ENCODE measurements at places on chromosomes 5 and 9.
A peak's percentile ranks its signal among the peaks of the same experiment; 100 is the strongest.

GRCh38 chr5:10610058-10610457 lies 46.2 kb downstream of the ANKRD33B start:
- no peak for DNase-seq

- DNase-seq = no peak
These were observed 18.6 kb upstream of the AGXT2 start for GRCh38 chr5:35066260-35066795.

GRCh38 chr5:150272531-150272930 lies 17.0 kb downstream of the CAMK2A start:
- no peak for DNase-seq

GRCh38 chr5:137635521-137635921 lies 100.4 kb downstream of the KLHL3 start:
- no peak for DNase-seq

- no peak for DNase-seq
These were observed 39.6 kb upstream of the CEP78 start for GRCh38 chr9:78196258-78196657.

GRCh38 chr9:4686584-4686983 lies 7.2 kb downstream of the CDC37L1 start:
- DNase-seq = no peak

DNA sequence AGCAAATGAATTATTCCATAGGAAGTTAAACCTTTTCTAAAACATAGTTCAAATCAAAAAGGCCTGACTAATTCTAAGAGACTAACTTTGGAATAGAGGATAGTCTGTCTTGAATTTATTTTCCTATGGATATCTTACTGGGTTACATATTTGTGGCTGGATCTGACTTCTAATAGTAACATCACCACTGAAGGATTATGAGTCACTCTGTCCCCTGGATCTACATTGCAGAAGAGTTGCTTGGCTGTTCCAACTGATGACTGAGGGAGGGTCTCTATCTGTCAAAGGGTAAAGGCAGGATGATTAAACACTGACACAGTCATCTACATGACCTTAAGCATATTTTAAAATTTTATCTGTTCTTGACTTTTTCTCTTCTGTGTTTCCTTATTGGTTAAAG lies 119.6 kb upstream of the FST start:
- no peak for DNase-seq

DNA sequence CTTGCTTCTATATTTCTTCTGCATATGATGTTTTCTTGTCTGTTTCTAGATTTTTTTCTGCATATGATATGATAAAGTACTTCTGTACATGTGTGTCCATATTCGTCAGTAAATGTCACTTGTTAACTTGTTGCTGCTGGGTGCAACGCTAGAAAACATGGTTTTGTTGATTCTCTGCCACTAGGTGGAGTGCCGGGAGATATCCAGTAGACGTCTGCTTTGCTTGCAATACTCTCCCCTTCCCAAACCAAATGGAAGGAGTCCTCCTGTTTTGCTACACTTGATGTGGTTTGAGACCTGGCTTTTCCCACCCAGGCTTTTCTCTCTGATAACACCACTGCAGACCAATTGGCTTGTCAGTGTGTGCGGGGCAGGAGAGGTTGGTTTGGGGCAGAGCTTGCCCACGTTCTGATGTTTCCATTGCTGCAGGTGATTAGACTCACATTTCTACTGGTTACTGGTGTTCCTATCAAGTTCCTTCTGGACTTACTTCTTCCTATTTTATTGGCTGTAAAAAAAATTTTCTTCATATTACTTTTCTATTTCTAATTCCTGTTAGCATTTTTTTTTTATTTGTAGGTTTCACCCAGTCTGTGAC lies 900.0 kb upstream of the CDH10 start:
- no peak for DNase-seq

- no peak for DNase-seq
These were observed 72.4 kb downstream of the HABP4 start for GRCh38 chr9:96522366-96522765.

DNA sequence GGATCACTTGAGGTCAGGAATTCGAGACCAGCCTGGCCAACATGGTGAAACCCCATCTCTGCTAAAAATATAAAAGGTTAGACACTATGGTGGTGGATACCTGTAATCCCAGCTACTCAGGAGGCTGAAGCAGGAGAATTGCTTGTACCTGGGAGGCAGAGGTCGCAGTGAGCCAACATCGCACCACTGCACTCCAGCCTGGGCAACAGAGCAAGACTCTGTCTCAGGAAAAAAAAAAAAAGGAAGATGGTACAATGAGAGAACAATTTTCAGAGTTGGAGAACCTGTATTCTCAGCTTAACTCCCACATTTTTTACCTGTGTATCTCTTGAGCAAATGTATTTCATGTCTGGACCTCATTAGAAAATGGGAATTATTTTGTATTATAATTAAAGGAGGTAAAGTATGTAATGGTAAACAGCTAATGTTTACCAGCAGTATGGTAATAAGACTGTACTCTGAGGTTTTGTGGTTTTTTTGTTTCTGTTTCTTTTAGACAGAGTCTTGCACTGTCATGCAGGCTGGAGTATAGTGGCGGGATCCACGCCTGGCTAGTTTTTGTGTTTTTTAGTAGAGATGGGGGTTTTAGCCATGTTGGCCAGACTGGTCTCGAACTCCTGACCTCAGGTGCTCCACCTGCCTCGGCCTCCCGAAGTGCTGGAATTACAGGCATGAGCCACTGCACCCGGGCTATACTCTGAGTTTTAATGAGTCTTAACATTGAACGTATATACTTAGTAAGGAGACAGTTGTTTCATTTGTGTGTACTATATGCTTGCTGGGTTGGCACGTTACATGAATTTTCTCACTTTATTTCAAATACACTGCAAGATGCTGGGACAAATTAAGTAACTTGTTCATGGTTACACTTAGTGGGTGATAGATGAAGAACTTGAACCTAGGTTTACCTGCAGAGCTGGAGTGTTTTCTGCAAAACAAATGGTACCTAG lies 16.2 kb downstream of the UHRF2 start:
- DNase-seq = no peak

- peak; percentile 67 for DNase-seq
These were observed at the start of gene CCDC152 for GRCh38 chr5:42756606-42757601. CCDC152 (plus strand) TSS chr5:42756818; CDS start chr5:42759122, 2,304 bp downstream.

- no peak for DNase-seq
These were observed 45.6 kb upstream of the SPTLC1 start for GRCh38 chr9:92160786-92161185.

- no peak for DNase-seq
These were observed 2.7 kb downstream of the RNF20 start for GRCh38 chr9:101536351-101536750.

GRCh38 chr9:136107953-136108647 lies 10.6 kb downstream of the TMEM250 start:
- no peak for DNase-seq

- no peak for DNase-seq
These were observed 89.1 kb downstream of the NRG2 start for GRCh38 chr5:139954022-139954421.

DNA sequence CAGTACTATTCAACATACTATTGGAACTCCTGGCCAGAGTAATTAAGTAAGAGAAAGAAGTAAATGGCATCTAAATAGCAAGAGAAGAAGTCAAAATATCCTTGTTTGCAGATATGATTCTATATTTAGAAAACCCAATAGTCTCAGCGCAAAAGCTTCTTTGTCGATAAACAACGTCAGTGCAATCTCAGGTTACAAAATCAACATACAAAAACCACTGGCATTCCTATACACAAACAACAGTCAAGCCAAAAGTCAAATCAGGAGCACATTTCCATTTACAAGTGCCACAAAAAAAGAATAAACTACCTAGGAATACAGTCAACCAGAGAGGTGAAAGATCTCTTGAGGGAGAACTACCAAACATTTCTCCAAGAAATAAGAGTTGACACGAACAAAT lies 1901.9 kb upstream of the ACO1 start:
- no peak for DNase-seq

- DNase-seq = no peak
These were observed 175.7 kb downstream of the ARHGAP26 start for GRCh38 chr5:142945845-142946244.

DNA sequence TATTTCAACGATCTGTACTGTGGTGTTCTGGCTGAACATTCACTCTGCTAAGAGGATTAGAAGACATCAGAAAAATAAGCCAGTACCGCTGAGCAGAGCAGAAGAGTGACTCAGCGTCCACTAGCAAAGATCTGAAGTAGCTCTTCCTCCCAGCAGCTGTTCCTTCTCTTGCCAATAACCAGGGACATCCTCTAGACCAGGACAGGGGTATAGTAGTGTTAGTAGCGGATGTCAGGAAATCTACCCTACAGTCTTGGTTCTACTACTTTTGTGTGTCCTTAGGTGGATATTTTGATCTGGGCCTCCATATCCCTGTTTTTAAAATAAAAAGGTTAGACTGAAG lies 103.6 kb downstream of the TSSK1B start:
- no peak for DNase-seq

DNA sequence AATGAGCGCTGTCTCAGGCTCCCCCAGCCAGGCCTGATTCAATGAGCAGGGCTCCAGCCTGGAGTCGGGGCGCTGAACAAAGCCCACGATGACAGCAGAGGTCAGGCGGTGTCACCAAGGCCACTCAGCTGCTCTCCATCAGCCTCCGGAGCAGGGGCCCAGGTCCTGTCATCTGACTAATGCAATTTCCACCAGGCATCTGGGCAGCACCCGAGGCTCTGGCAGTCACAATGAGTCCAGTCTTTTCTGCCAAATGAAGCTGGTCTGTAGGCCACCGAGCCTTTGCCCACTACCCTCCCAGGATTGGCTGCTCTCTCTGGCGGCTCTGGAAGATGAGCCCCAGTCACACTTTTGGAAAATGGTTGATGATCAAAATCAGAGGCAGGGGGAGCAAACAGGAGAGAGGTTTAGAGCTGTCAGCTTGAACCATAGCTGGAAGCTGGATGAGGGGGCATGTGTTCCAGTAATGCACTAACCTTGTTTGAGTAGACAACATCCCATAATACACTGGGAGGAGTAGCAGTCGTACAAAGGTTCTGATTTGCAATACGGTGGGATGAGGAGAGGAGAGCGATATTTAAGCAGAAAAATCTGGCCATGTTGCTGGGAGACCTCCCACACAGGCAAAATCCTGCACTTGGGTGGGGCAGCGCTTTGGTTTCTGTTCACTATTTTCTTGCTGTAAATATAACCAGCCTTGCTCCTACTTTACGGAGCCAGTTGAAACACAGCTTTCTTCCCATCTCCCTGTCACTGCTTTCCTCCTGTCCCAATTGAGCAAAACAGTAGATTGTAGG lies 306.4 kb upstream of the PANK3 start:
- DNase-seq = no peak

GRCh38 chr5:3155046-3155445 lies 403.6 kb upstream of the IRX2 start:
- DNase-seq = no peak

Measured in activated naive CD4-positive, alpha-beta T cell treated with anti-CD3 and anti-CD28 coated beads, Interleukin-2, amount 50 U/mL, for 16 hours (primary cell).